Suprapubic skin (tissue), 4 donors: ENCODE measurements at places on chromosomes 16 and 17. TPM values are rescaled to one million over a fixed set of nuclear protein-coding genes. Genes with fewer than 3 reads are reported as not detected.

SMPD3 gene
- 64.9 TPM for total RNA-seq

TEKT5 gene
- not detected for total RNA-seq

SPNS2 gene
- total RNA-seq = 25.1 TPM

SPEM3 gene
- total RNA-seq = not detected

TBC1D24 gene
- 19.7 TPM for total RNA-seq

CLDN7 gene
- 14.5 TPM for total RNA-seq

KRT39 gene
- total RNA-seq = 13.3 TPM

NUP85 gene
- 71.7 TPM for total RNA-seq

GRCh38 chr16:29891525-29892457 lies 7.6 kb downstream of the SEZ6L2 start:
- DNase-seq = no peak

DNA sequence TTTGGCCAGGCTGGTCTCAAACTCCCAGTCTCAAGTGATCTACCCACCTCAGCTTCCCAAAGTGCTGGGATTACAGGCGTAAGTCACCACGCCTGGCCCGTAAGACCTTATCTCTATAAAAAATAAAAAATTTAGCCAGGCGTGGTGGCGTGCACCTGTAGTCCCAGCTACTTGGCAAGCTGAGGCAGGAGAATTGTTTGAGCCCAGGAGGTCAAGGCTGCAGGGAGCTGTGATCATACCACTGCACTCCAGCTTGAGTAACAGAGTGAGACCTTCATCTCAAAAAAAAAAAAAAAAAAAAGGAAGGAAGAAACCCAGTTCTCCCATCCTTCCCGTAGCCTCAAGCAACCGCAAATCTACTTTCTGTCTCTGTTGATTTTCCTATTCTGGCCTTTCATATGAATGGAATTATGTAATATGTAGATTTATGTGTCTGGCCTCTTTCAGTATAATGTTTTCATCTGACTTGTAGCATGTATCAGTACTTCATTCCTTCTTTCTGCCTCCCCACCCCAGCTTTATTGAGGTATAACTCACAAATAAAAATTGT lies 11.2 kb downstream of the CASC3 start:
- DNase-seq = no peak

DNA sequence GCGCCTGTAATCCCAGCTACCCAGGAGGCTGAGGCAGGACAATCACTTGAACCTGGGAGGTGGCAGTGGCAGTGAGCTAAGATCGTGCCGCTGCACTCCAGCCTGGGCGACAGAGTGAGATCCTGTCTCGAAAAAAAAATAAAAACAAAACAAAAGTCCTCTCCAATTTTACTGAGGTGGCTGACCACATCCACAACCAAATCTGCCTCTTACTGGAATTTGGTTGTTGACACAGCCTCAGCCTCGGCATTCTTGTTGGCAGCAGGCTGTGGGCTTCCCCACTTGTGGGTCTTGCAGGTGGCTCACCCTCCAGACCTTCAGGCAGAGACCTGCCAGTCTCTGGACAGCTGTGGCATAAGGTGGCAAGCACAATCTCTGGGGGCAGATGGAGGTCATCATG lies 15.6 kb downstream of the B4GALNT2 start:
- no peak for DNase-seq

- DNase-seq = peak; percentile 72
Observed at GRCh38 chr16:12178251-12178990, 201.9 kb downstream of the SNX29 start.

- no peak for DNase-seq
Observed at GRCh38 chr16:12010388-12011251, 34.1 kb downstream of the SNX29 start.

DNA sequence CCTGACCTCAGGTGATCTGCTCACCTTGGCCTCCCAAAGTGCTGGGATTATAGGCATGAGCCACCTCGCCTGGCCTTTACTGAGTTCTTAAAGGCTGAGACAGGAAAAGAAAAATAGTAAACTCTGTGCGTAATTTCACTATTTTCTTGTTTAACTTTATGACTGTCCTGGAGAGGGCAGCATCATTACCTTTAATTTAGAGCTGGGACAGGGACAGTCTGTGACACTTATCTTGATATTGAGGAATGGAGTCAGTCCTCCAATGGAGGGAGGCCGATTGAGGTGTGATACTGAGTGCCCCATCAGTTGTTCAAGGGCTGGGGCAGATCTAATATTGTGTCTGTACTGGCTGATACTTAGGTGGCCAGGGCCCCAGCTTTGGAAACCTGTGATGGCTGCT lies 21.5 kb upstream of the SPN start:
- no peak for DNase-seq

DNA sequence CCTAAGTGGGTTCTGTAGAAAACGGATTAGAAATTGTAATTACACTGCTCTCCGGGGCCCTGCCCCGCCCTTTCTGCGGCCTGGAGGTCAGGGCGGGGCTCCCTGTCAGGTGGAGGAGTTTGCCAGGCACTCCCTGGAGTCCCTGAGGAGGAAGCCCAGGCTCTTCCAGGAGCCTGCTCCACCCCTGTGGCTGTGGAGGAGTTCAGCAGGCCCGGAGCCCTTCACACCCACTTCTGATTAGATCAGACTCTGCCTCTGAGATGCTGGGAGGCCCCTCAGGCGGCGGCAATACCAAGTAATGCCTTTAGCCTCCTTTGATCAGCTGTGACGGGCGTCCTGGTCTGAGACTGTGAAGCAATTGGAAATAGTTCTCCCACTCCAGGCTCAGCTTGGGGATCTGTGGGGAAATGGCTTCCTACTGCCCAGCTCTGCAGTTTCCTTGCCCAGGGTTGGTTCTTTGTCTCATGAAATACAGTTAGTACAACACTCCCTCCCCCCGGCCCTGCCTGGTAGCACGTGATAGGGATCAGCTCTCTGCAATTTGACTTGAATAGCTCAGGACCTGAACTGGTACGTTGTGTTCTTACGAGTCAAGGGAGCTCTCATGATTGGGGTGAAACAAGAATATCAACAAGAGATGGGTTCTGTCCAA lies 22.3 kb downstream of the BAIAP2 start:
- DNase-seq = no peak

DNA sequence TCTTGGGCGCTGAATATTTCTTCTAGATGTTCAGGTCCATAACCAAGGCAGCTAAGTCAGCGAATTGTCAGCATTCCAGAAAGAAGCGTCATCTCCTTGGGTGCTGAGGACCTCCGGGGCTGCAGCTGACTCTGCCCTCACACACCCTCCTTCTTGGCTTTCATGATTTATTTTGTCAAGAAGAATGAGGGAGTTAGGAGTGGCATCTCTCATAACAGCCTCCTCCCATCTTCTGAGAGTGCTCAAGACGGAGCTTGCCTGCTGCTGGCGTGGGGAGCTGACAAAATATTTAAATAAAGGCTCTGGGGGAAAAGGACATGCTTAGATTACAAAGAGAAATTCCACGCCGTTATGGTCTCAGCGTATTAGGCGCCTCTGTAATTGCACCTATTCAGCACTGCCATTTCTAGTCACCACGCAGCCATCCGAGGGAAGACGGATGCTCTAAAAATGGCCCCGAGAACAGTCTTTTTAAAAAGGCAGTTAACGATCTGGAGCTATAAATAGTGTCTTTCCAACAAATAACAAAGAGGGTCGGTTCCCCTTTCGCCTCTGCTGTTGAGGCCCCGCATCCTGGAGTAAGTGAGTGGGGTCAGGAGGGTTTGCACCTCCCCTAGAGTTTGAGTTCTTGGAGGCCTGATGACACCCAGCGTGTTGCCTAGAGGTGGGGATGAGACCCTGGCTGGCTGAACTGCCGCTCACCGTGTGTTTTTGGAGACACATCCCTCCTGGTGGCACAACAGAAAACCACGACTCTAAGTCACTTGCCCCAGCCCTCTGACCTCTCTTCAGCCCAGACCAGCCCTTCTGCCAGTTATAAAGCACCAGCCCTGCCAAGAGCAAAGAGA lies 187.0 kb downstream of the CCDC182 start:
- no peak for DNase-seq

- no peak for DNase-seq
Observed at GRCh38 chr17:37720989-37721388, 23.9 kb downstream of the HNF1B start.

DNA sequence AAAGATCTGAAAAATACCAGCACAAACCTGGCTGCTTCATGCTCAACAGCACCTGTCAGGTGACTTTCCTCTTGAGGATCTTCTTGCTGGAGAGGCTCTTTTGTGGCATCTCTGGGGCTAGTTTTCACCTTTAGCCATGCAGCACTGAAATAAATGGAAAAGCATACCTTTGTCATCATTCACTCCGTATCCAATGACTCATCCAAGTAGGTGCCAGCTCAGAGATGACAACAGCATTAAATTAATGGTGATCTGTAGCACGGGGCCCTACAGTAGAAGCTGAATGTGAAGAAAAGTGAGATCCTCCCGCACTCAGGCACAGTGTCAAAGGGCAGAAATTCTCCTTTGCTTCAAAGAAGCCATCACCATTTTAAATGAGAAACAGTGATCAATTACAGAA lies 32.2 kb downstream of the KIAA0753 start:
- no peak for DNase-seq

DNA sequence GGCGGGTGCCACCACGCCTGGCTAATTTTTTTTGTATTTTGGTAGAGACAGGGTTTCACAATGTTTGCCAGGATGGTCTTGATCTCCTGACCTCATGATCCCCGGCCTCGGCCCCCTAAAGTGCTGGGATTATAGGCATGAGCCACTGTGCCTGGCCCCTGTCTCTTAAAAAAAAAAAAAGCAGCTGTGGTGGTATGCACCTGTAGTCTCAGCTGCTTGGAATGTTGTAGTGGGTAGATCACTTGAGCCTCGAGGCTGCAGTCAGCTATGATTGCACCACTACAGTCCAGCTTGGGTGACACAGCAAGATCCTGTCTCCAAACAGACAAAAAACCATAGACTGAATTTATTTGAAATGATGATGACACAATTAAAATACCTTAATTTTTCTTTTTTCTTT lies 24.3 kb downstream of the CDK12 start:
- no peak for DNase-seq

- no peak for DNase-seq
Observed at GRCh38 chr16:19696961-19697360, 21.1 kb downstream of the KNOP1 start.

DNA sequence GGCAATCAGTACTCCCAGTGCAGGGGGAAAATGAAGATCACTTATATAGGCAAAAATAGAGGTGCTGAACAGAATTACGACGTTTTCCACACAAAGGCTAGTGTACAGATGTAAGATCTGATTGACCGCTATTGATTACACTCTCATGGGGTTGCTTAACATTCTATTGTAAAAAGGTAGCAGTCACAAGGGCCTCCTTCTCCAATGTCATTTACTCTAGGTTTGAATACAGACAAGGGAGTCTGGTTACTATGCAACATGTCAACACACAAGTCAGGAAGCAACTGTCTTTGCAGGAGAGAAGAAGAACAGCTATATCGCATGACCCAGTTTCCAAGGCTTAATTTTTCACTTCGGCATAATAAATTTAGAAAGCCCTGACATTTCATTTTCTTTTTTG lies 7.9 kb downstream of the KRT37 start:
- DNase-seq = no peak

DNA sequence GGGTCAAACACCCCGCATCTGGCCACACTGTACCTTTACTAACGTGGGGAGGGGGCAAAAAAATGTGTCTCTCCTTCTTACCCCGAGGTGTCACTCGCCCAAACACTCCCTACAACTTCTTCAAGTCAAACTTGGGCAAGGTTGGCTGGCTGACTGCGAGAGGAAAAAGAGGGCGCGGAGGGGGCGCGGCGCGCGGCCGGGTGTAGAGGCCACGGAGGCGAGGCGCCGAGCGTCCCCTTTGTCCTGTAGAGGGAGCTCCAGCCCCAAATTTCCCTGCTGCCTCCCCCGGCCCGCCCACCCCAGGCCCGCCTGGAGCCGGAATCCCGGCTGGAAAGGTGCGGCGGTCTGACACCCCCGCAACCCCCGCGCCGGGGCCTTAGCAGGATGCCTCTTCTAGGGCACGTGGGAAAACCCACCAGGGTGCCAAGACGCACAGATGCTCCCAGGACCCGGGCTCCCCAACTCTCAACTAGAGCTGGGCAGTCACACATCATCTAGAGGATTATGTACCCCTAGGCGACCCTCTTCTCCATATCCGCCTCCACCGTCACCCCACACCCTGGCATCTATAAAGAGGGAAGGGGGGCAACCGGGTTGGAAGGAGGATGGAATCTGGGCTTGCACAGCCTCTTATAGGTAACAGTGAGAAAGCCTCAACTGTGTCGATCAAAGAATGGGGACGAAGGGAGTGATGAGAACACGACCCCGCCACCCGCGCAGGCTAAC lies 4.2 kb downstream of the IRX3 start:
- peak; percentile 65 for DNase-seq

- no peak for DNase-seq
Observed at GRCh38 chr16:83245061-83245460, 562.7 kb upstream of the HSBP1 start.

- no peak for DNase-seq
Observed at GRCh38 chr17:17758941-17759563, 77.7 kb downstream of the SREBF1 start.

GRCh38 chr16:4217204-4218131 lies 24.4 kb downstream of the SRL start:
- DNase-seq = no peak

DNA sequence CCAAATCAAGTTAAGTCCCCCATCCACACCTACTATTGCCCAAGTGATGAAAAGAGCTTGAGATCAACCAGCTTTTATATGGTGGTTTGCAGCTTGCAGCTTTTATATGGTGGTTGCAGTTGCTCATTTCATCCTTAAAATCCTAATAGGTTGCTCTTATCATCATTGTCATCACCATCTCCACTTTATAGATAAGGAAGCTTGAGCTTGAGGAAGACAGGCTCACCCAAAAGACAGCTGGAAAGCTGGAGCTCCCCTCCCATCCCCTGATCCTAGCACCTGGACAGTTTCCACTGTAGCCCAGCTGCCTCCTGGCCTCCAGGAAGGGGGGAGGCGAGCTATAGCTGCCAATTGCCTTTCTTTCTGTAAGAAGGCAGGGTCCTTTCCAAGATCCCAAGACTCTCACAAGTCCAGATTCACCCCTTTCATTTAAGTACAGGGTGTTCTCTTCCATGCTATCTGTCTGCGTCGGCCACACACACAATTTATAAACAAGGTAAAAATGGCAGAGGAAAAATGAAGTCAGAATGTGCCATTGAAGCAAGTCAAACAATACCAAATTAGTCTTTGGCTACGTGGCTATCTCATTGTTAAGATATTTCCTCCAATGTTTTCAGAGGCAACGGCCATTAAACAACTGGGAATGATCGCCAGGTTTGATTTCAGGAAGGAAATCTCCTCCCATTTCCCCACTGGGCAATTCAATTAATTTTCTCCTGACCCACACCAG lies 63.3 kb downstream of the PECAM1 start:
- no peak for DNase-seq
